B cell (primary cell): ENCODE measurements at places on chromosomes 6 and 20. TPM values are rescaled to one million over a fixed set of nuclear protein-coding genes. Genes with fewer than 3 reads are reported as not detected.

ETV7 gene
- 0.46 and 0.96 TPM in 2 replicates for total RNA-seq

IRF4 gene
- total RNA-seq = 129 and 142 TPM in 2 replicates

NAPB gene
- total RNA-seq = 13.0 and 16.6 TPM in 2 replicates

RBM38 gene
- 224 and 225 TPM in 2 replicates for total RNA-seq

DNAH8 gene
- total RNA-seq = 1.0 and 1.1 TPM in 2 replicates

FAM209A gene
- 3.3 and 4.9 TPM in 2 replicates for total RNA-seq
